Activated T-cell treated with anti-CD3 and anti-CD28 coated beads for 24 hours (primary cell): ENCODE measurements at places on chromosomes 4 and X.
A peak's percentile ranks its signal among the peaks of the same experiment; 100 is the strongest.

- no peak for DNase-seq
These were observed 16.4 kb upstream of the PPID start for GRCh38 chr4:158739600-158739999.

DNA sequence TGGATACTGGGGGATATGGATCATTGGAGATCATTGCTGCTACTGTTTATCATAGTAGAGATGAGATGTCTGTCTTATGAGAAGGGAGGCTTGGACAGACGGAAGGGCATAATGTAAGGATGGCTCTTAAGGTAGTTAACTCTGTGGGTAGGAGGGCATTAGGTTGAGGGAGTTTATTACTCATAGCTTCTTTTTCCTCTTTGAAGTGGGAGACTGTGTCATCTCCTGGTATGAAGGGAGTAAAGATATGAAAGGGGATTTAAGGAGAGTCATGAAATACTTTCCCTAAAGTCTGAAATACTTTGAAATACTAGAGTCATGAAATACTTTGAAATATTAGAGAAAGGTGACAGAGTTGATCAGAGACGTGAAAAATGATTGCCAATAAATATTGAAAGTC, 255.5 kb upstream of the PITX2 start:
- DNase-seq: no peak

- no peak for DNase-seq
These were observed 218.7 kb upstream of the JADE1 start for GRCh38 chr4:128590773-128591172.

DNA sequence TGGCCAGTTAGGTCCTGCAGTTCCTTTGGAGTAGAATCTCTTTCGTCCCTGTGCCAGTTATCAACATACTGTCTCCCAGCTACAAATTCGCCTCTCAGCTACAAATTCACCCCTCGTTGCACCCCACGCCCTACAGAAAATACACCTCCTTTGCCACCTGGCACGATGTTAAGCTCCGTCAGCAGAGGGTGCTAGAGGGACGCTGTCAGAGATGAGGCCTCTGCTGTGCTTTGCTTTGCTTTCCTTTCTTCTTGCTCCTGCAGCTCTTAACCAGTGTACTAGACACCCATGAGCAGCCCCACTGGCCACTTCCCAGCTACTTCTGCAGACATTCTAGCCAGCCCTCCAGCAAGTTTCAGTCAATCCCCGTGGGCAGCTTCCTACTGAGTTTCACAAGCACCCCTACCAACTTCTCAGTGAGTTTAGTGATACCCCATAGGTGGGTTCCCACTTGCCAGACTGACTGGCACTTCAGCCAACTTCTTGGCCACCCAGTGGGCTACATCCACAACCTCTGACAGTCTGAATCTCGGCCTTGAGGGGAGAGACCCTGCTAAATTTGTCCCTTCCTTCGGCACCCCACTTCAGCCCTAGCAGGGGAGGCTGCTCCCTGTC, 21.8 kb downstream of the HAUS3 start:
- DNase-seq: peak; percentile 72

GRCh38 chr4:139740121-139740520, 74.5 kb downstream of the MGST2 start:
- no peak for DNase-seq

GRCh38 chrX:11619441-11619840, 46.3 kb downstream of the ARHGAP6 start:
- DNase-seq: no peak

DNA sequence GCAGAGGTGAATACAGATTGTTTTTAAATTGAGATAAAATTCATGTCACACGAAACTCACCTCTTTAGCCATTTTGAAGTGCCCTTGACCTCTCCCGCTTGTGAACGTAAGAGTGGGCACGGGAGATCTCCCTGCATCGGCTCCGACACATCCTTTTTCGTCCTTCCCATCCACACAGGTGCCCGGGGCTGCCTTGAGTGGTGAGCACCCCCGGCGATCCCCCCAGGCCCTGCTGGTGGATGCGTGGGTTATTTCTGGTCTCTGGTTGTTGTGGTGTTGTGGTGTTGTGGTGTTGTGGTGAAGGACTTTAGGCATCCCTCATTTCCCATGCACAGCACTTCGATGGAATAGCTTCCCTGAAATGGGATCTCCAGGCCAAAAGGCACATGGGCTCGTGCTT, 46.1 kb downstream of the PSAPL1 start:
- no peak for DNase-seq

DNA sequence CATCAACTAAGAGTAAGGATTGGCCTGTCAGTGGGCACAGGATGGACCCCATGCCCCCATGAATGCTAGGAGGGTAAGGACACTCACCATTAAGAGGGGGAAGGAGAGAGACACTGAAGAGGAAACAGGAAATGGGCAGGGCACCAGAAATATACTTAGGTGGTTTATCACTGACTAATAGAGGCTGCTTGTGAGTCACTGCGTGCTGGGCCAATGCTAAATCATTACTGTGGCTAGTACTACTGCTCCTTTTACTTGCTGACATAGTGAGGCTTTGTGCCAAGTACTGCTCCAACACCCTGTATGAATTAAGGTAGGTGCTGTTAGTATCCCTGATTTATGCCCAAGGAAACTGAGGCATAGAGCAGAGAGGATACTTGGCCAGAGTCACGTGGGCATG, 130.4 kb upstream of the FRMPD4 start:
- no peak for DNase-seq

GRCh38 chrX:118325453-118325852, 20.5 kb upstream of the WDR44 start:
- no peak for DNase-seq

DNA sequence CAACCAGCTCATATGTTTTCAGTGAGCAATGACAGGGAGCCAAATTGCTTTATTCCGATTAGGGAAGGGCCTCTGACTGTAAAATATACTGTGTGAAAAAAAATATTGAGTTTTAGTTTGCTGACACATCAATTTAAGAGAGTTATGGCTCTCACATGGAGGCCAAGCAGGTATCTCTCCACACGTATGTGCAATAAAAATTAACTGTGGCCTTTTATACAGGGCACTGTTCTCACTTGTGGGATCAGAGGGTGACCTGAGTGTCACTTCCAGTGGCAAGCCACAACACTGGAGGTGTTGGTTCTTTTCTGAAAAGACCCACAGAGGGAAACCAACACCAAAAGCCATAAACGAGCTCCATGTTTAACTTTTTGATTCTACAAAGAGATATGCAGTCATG, 462.8 kb downstream of the MID1IP1 start:
- no peak for DNase-seq

GRCh38 chrX:31213941-31214340, 142.1 kb upstream of the FTHL17 start:
- DNase-seq: no peak

DNA sequence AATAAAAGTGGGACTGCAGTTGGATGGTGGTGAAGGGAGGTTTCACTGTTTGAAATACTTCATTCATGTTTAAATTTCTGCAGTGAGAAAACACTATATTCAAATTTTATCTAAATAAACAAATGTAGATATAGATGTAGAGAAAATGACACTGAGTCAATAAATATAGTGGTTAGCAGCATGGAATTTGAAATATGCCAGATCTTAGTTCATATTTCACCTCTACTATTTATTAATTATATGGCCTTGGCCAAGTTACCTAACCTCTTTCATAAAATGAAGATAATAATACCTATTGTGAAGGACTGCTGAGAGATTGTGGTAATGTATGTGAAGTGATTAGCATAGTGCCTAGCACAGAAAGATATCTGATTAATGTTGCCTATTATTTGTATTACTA, 70.5 kb downstream of the AGTR2 start:
- no peak for DNase-seq

- DNase-seq: no peak
These were observed 139.4 kb downstream of the EVC2 start for GRCh38 chr4:5568931-5569330.

- DNase-seq: no peak
These were observed 62.7 kb upstream of the SCML1 start for GRCh38 chrX:17674601-17675000.

- DNase-seq: no peak
These were observed 339.9 kb downstream of the FBXO8 start for GRCh38 chr4:173943547-173943946.

DNA sequence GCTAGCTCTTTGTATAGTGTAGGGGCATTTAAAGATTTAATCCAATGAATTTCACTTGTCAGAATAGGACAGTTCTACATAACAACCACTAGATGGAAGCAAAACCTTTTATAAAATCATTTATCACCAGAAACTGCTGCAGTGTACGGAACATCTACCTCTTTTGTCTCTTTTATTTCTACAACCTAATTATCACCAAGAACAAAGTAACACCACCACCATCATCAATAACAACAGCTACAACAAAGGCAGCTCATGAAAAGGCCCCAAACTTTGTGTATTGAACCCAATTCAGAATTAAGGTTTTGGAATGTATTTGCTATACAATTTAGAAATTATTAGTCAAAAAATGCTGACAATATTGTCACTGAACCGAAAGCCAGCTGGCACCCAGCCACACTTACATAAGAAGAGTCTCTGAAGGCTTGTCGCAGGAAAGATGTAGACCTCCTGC, 260.9 kb upstream of the RPS6KA3 start:
- no peak for DNase-seq

DNA sequence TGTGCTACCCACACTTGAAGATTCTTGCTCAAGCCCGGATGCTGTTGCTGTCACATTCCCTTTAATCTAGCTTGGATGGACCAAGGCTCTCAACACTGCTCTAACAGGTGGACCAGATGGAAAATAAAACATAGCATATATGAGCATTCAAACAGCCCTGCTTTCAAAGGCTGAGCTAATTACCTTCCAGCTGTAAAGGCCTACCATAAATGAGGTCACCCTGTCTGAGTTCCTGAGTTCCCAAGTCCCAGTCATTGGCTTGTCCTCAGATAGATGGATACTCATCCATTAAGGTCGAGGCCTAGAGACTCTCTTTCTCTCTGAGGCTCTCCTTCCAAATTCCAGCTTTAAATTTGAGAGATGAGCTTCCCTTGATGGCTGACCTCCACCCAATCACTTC, 147.5 kb downstream of the STOX2 start:
- DNase-seq: no peak

GRCh38 chr4:124390861-124391260, 321.7 kb downstream of the ANKRD50 start:
- no peak for DNase-seq

DNA sequence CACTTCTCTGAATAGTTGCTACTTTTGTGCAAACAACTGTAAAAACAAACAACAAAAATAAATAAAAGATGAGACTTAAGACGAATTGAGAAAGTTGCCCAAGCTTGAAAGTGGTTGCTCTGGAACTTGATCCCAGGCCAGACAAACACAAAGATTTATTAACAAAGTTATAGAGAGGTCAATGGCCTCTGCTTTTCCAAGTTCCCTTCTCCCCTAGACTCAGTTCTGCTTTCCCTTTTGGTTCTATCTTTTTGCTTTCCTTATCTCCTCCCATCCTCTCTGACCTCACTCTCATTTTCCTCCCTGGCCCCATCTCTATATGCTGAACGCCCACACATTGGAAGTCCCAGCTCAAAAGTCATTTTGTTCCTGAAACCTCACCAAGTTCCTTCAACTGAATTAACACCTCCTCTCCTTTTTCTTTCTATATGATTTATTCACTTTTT, 82.7 kb downstream of the MXRA5 start:
- no peak for DNase-seq

- DNase-seq: no peak
These were observed 233.6 kb upstream of the RPS6KA3 start for GRCh38 chrX:20500171-20500865.

DNA sequence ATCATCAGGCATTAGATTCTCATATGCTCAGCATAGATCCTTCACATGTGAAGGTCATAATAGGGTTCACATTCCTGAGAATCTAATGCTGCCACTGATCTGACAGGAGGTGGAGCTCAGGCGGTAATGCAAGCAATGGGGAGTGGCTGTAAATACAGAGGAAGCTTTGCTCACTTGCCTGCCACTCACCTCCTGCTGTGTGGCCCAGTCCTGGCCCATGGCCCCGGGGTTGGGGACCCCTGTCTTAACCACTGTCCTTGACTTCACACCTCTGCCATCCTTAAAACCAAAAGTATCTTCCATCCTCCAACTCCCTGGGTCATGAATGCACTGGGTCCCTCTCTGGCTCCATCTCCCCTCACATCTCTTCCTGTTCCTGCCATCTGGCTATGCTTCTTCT, 129.1 kb downstream of the HMX1 start:
- DNase-seq: no peak

DNA sequence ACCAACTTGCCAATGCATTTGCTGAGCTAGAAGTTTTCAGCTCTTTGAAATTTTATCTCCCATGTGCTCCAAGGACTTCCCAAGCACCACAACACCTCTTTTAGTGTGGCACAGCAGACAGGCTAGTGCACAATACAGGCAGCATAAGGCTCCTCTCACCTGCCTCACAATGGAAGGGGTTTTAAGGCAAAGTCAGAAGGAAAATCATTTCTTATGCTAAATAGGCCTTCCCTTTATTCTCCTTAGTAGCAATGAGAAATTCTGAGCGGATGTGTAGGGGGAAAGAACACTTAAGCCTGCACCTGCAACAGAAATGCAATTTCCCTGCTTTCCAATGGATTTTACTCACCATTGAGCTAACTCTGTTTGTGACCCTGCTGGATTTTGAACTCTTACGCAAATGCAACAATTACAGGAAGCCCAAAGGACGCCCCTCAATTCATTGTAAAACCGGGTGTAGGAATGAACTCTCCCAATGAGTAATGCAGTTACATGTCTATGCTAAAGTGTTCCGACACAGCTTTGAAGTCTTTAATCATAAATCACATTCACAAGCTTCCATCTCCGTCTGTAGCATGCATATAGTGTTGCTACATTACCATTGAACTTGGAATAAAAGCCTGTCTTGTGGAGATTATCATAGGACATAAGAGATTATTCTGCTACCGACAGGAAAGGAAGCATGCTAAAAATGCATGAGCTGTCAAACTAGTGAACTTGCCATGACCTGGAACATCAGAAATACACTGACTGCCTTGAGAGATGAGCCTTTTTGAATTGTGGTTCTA, 1084.9 kb downstream of the RPA4 start:
- DNase-seq: no peak

GRCh38 chr4:83231620-83232076, 53.0 kb downstream of the COQ2 start:
- no peak for DNase-seq
